ENCODE measurements at places on chromosomes 1 and 21.
A peak's percentile ranks its signal among the peaks of the same experiment; 100 is the strongest.

GRCh38 chr1:225658041-225658440 lies 5.1 kb upstream of the ENAH start:
- no peaks in the 10 kb centered on the region for H3K27me3 ChIP-seq
- peaks cover 7% of the 10 kb centered on the region for H3K36me3 ChIP-seq
- no peak overlapping the region for H3K4me3 ChIP-seq
- H3K27ac ChIP-seq, result peak overlapping the region; percentile 71
- H3K4me1 ChIP-seq, result peaks cover 40% of the 10 kb centered on the region

GRCh38 chr1:215797859-215798258 lies 230.8 kb downstream of the KCTD3 start:
- no peaks in the 10 kb centered on the region for H3K36me3 ChIP-seq
- H3K4me3 ChIP-seq, result no peak overlapping the region
- H3K27ac ChIP-seq, result no peak overlapping the region

- H3K27me3 ChIP-seq, result no peaks in the 10 kb centered on the region
- peak; percentile 42 for DNase-seq
- peaks cover 15% of the 10 kb centered on the region for H3K4me1 ChIP-seq
- peaks cover 6% of the 10 kb centered on the region for H3K36me3 ChIP-seq
Observed at GRCh38 chr1:228226956-228227791, 19.3 kb downstream of the OBSCN start.

DNA sequence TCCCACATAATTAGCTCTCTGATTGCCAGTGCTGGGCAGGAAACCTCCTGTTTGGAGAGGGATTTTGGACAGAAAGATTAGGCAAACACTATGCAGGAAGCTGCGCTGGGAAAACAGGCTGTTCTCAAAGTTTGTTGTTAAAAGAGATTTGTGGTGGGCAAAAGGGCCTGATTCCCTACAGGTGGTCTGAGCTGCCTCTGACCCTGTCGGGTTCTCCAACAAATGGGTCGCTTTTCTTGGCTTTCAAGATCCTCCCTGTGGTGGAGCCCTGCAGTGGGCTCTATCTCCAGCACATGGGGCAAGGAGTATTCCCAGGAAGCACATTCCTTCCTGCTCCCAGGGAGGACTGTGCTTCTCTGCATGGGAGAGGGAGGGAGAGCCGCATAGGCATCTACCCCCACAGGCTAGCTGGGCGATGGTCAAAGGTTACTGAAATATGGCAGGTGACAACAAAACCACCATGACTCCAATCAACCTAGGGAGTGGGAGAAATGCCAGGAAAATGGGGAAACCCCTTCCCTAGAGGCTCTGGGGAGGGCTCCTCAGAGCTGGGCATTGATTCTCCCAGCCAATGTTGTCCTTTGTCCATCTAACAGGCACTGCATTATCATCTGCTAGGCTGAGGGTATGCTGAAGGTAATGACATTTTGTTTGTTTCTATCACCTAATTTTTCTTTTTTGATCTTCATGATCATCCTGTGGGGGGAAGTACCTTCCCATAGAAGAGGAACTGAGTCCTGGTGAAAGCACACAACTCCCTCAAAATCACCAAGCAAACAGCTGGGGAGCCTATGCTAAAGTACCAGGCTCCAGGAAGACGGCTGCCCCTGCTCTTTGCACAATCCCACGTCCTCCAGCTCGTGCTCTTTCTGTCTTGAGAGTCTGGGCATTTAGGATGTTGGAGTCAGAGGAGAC lies 85.3 kb downstream of the PLXNA2 start:
- H3K27me3 ChIP-seq, result no peaks in the 10 kb centered on the region
- peaks cover 37% of the 10 kb centered on the region for H3K4me1 ChIP-seq
- H3K4me3 ChIP-seq, result no peak overlapping the region
- no peak for DNase-seq
- H3K36me3 ChIP-seq, result peaks cover 13% of the 10 kb centered on the region

GRCh38 chr1:152436593-152437496 lies 22.8 kb upstream of the CRNN start:
- DNase-seq, result peak; percentile 53
- peaks cover 17% of the 10 kb centered on the region for H3K4me1 ChIP-seq
- peaks cover 6% of the 10 kb centered on the region for H3K36me3 ChIP-seq
- H3K4me3 ChIP-seq, result no peak overlapping the region
- H3K27ac ChIP-seq, result no peak overlapping the region

GRCh38 chr1:165883056-165883455 lies 55.6 kb downstream of the UCK2 start:
- peaks cover 24% of the 10 kb centered on the region for H3K36me3 ChIP-seq
- peak overlapping the region; percentile 16 for H3K27ac ChIP-seq
- H3K4me1 ChIP-seq, result peaks cover 68% of the 10 kb centered on the region

- H3K27me3 ChIP-seq, result no peaks in the 10 kb centered on the region
- DNase-seq, result peak; percentile 4
- H3K36me3 ChIP-seq, result no peaks in the 10 kb centered on the region
- H3K27ac ChIP-seq, result peak overlapping the region; percentile 47
- H3K4me1 ChIP-seq, result peaks cover 12% of the 10 kb centered on the region
- no peak overlapping the region for H3K4me3 ChIP-seq
Observed at GRCh38 chr1:106621853-106622252, 434.6 kb upstream of the PRMT6 start.

GRCh38 chr1:8443558-8444194 lies 125.8 kb downstream of the SLC45A1 start:
- H3K27ac ChIP-seq, result no peak overlapping the region
- H3K36me3 ChIP-seq, result peaks cover 40% of the 10 kb centered on the region

DNA sequence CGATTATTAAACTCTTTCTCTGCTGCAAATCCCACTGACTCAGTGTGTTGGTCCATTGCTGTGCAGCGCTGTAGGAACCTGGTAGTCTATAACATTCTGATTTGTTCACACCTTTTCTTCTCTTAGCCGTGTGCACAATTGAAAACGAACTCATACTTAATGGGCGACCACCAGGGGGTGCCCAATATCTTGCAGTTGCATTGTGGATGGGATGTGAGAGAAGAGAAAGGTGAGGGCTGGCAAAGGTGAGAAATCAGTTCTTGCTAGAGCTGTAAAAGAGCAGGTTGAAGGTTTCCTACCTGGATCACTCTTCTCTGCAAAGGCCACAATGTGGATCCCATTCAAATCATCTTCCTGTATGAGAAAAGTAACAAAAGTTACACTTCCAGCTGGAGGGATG lies 51.0 kb downstream of the CASQ2 start:
- peak; percentile 67 for DNase-seq
- H3K4me3 ChIP-seq, result no peak overlapping the region
- H3K27ac ChIP-seq, result no peak overlapping the region

DNA sequence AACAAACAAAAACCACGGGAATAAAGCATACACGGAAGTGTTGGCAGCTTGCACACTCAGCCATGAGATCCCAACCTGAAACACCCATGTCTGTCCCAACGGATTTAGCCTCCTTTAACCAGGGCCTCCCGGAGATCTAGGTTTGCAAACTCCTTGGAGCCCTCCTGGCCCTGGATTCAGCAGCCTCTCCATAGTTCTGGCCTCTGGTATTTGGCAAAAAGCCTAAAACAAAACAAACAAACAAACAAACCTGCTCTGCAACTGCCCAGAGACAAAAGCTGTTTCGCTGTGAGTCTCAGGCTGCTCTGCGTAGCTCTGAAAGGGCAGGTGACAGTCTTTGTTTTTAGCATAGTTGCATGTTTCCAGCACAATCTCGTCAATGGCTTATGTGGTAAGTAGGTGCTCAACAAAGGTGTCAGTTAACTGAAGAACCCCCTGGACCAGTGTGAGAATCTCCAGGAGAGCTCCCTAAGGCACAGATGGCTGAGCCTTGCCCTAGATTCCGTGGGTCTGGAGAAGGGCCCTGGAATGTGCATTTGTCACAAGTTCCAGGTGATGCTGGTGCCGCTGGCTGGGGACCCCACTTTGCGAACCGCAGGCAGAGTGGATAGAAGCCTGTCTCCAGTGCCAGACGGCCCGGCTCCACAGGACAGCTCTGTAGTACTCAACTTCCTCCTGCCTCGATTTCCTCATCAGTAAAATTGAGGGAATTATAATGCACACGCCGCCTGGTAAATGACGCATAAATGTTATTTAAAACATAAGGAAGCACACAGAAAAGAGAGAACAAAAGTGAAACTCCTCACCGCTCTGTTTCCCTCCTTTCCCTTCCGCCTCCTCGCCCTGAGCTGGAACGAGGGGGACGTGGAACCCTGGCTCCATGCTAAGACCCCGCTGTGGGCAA lies 86.2 kb downstream of the RIPK4 start:
- H3K4me3 ChIP-seq, result no peak overlapping the region
- H3K4me1 ChIP-seq, result peaks cover 53% of the 10 kb centered on the region
- no peaks in the 10 kb centered on the region for H3K27me3 ChIP-seq
- no peaks in the 10 kb centered on the region for H3K36me3 ChIP-seq
- no peak overlapping the region for H3K27ac ChIP-seq

- peak; percentile 64 for DNase-seq
- no peak overlapping the region for H3K27ac ChIP-seq
- H3K27me3 ChIP-seq, result no peaks in the 10 kb centered on the region
- no peak overlapping the region for H3K4me3 ChIP-seq
Observed at GRCh38 chr1:198121056-198121826, 35.6 kb upstream of the NEK7 start.

- no peaks in the 10 kb centered on the region for H3K36me3 ChIP-seq
- H3K4me1 ChIP-seq, result peaks cover 4% of the 10 kb centered on the region
- no peak overlapping the region for H3K27ac ChIP-seq
- peaks cover 25% of the 10 kb centered on the region for H3K27me3 ChIP-seq
- DNase-seq, result no peak
- H3K4me3 ChIP-seq, result no peak overlapping the region
Observed at GRCh38 chr1:31180338-31180737, 59.3 kb downstream of the NKAIN1 start.
